ENCODE measurements at places on chromosomes 1 and 21. TPM values are rescaled to one million over a fixed set of nuclear protein-coding genes. Genes with fewer than 3 reads are reported as not detected.

The TMCC2 gene
- 1.3 TPM for total RNA-seq

The TLR5 gene
- under 0.01 TPM for total RNA-seq

The RNU1-2 gene
- total RNA-seq, result 3,030 TPM

The AMPD1 gene
- not detected for total RNA-seq

The PTPN14 gene
- 24.6 TPM for total RNA-seq

The P3H1 gene
- total RNA-seq, result 168 TPM

Data from smooth muscle cell of bladder (primary cell).